ENCODE measurements at places on chromosomes 2 and 18.

- DNase-seq, result no peak
Measured at GRCh38 chr2:10053351-10053750, 10.0 kb downstream of the KLF11 start.

- DNase-seq, result no peak
Measured at GRCh38 chr18:45667056-45667736, 51.9 kb downstream of the SLC14A2 start.

DNA sequence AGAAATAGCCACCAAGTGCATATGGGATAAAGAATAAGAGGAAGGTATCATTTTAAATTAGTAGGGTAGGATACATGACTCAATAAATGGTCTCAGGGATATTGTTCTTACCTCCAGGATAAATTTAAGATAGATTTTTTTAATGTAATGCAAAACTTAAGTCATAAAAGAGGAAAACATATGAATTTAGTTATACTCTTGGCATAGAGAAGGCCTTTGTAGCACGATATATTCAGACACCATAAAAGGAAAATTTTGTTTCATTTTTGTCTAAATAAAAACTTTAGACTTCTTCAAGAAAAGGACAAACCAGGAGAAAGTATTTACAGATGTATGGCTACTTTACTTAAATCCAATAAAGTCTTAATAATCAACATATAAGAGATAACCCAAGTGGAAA is 78.5 kb upstream of the CAB39 start:
- DNase-seq, result no peak

GRCh38 chr2:69618362-69618761 is 25.2 kb downstream of the AAK1 start:
- DNase-seq, result no peak

- DNase-seq, result no peak
Measured at GRCh38 chr2:212242724-212243123, 295.9 kb downstream of the ERBB4 start.

DNA sequence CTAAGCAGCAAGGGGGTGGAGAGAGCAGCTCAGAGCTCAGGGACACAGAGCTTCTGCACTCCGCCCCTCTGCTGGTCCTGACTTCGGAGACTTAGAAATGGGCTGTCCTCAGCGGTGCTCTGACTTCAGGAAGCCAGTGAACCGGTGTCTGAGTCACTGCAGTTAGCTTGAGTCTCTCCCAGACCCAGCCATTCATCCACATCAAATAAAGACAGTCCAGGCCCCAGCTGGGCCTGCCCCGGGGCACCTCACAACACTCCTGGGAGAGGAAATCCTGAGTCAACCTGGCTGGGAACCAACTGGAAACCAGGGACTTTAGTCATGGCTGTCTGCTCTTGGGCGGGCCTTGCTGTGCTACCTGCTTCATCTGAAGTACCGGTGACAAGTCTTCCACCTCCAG is 5.4 kb upstream of the ITGB6 start:
- no peak for DNase-seq

DNA sequence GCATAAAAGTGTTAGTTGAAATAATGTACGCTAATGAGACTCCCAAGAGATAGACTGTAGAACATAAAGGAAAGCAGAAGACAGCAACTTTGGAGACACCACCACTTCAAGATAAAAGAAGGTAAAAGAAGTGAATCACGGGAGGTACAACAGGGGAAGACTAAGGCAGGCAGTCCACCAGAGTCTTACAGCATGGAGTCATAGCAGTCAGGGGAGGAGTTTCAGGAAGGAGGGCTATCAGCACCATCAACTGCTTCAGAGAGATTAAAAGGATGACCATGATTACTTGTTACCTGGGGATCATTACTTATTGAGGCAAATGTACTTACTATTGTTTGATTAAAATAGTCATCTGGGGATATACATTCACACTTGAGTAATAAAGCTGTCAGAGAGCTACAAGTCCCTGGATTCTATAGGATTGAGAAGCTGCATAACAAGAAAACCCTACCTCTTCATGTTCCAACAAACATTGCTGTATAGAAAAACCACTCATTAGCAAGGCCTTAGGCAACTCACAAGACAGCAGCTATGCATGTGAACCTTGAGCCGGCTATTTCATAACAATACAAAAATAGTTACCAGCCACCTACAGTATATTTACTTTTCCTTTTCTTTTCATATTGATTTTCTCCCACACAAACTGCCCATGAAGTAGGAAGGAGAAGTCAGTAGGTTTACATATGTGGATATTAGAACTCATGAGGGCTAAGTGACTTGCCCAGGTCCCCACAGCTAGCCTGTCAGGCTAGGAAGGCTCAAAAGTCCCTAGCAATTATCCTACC is 101.7 kb downstream of the PDE11A start:
- no peak for DNase-seq

- no peak for DNase-seq
Measured at GRCh38 chr2:121375621-121376159, 90.7 kb upstream of the TFCP2L1 start.

- no peak for DNase-seq
Measured at GRCh38 chr2:56688661-56689060, 504.9 kb downstream of the CCDC85A start.
